ENCODE measurements at places on chromosomes 7 and 10. TPM values are rescaled to one million over a fixed set of nuclear protein-coding genes. Genes with fewer than 3 reads are reported as not detected.

TRIM74 gene
- not detected for total RNA-seq

MSS51 gene
- 5.9 TPM for total RNA-seq

LRMDA gene
- total RNA-seq, result 17.7 TPM

DNA sequence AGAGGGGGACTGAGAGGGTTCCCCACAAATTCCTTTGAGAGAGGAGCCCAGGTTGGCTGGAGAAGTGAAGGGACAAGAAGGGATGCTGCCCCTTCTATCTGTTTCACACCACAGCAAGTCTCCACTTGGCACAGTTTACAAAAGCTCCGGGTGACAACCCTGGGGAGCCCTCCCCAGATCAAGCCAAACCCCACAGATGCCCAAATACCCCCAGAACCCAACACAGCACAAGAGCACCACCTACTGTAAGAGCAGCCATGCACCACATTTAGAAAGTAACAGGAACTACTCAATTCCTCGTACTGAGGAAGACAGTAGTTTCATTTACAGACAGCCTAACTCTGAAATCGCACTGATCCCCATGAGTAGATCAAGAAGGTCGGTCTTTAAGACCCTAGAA is 67.8 kb upstream of the ATP6V0A4 start:
- no peak for DNase-seq

DNA sequence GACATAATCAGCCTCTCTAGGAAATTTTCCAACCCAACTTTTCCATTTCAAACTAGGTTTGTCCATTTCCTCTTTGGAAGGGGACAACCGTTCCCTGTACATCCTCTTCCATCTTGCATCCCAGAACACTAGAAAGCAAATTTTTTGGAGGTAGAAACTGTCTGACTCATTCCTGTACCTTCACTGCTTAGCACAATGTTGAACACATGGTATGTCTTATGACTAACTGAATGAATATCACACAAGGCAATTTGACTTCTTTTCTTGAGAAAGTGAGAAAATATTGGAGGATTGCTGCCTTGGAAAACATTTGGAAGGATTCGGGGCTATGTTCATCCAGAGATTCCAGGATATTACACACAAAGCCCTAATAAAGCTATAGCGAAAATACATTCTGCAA is 289.1 kb downstream of the FGFR2 start:
- no peak for DNase-seq

- no peak for DNase-seq
Observed at GRCh38 chr10:70448236-70448635, 6.8 kb upstream of the NODAL start.

DNA sequence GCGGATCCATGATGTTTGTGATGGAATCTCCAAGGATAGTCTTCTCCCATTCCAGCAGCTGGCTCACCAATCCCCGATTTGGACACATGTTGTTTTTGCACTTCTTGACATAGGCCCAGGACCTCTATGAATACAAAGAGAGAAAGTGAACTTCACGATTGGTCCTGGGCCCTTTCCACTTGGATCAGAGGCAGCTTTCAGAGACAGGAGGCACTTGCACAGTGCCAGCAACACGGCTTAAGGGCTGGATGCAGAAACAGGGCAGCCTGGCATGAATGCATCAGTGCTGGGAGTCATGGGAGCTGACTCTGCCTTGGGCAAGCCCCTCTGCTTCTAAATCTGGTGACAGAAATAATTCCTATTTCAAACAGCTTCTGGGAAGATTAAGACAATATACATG is 2.1 kb upstream of the TMEM120A start:
- no peak for DNase-seq

GRCh38 chr10:111756217-111757061 is 427.1 kb downstream of the GPAM start:
- DNase-seq, result no peak
